ENCODE measurements at places on chromosomes 2 and 18. TPM values are rescaled to one million over a fixed set of nuclear protein-coding genes. Genes with fewer than 3 reads are reported as not detected.

GRCh38 chr2:142544173-142544572, 333.3 kb upstream of the KYNU start:
- DNase-seq, result no peak

- DNase-seq, result no peak
These were observed 46.3 kb upstream of the SEMA4C start for GRCh38 chr2:96916156-96916630.

DNA sequence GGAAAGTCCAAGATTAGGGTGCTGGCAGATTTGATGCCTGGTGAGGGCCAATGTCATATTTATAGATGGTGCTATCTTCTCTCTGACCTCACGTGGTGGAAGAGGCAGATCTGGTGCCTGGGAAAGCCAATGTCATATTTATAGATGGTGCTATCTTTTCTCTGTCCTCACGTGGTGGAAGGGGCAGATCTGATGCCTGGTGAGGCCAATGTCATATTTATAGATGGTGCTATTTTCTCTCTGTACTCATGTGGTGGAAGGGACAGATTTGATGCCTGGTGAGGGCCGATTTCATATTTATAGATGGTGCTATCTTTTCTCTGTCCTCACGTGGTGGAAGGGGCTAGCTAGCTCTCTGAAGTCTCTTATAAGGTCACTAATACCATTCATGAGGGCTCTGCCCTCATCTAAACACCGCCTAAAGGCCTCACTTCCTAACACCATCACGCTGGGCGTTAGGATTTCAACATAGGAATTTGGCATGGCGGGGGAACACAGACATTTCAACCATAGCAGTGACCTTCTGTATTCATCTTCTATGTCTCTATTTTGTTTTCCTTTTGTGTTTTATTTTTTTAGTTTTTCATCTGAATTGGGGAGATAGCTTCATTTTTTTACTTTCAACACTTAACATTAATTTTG, 278.4 kb downstream of the SPAG16 start:
- no peak for DNase-seq

The TDRD15 gene
- total RNA-seq, result not detected

Measured in MG63 (cell line).